ENCODE measurements at places on chromosomes 3 and 15.

DNA sequence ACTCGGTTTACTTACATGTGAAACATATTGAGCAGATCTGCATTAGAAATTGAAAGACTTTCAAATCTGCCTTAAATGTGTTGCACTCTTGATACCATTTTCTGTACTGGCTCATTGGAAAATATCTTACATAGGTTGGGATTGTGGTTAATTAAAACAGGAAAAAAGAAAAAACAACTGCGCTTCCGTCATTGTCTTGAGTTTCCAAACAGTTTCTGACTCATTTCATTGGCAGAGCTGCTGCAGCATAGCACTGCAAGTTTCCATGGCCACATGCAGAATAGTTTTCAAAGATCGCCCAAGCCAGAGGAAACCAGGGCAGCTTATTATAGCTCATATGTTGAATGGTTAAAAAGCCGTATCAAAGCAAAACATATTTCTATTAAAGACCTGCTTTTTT, 446.6 kb upstream of the BCHE start:
- no peak for DNase-seq

- peak; percentile 82 for DNase-seq
Measured at GRCh38 chr3:50337175-50337861, 3.3 kb downstream of the RASSF1 start.

GRCh38 chr3:104604326-104605010, 762.2 kb upstream of the ALCAM start:
- DNase-seq: no peak

GRCh38 chr3:10188804-10189556, 24.3 kb downstream of the IRAK2 start:
- DNase-seq: no peak

- peak; percentile 24 for DNase-seq
Measured at GRCh38 chr15:79184465-79184892, 93.9 kb upstream of the RASGRF1 start.

- no peak for DNase-seq
Measured at GRCh38 chr3:38725726-38726419, 76.4 kb upstream of the SCN5A start.

DNA sequence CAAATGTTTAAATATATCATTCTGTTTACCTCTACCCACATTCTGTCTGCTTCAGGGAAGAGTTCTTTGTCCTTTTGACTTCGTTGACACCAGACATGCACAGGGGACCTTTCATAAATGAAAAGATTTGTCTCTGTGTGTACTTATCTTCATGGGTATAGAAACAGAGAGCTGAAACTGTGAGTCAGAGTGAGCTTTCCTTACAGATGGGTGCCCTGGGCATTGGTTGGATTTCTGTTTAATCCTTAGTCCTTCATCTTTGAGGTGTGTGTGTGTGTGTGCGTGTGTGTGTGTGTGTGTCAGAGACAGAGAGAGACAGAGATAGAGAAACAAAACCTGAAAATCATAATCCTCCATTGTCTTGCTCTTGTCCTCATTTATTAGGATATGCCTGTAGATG, 517.4 kb downstream of the TUSC7 start:
- DNase-seq: no peak

DNA sequence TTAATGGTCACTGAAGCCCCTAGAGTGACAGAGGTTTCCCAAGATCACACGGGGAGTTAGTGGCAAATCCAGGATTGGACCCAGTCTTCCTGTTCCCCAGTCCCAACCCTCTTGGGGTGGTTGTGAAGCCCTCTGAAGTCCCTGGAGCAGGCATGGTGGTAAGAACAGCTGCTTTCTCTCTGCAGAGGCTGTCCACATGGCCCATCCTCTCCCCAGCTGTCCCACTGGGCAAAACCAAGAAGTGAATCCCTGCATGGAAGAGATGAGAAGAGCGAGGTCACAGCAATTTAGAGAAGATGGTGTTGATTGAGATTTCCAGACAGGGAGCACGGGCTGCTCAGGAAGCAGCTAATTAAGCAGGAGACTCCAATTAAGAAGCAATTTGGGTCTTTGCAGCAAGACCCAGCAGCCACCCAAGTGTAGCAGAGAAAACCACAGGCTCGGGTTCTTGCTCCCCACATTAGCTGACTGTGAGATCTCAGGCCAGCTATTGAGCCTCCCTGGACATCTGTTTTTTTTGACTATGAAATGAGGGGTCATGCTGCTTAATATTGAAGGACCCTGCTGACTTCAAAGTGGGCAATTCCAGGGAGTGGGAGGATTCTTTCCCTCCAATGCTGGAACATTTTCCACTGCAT, 14.8 kb upstream of the HDAC11 start:
- DNase-seq: no peak

DNA sequence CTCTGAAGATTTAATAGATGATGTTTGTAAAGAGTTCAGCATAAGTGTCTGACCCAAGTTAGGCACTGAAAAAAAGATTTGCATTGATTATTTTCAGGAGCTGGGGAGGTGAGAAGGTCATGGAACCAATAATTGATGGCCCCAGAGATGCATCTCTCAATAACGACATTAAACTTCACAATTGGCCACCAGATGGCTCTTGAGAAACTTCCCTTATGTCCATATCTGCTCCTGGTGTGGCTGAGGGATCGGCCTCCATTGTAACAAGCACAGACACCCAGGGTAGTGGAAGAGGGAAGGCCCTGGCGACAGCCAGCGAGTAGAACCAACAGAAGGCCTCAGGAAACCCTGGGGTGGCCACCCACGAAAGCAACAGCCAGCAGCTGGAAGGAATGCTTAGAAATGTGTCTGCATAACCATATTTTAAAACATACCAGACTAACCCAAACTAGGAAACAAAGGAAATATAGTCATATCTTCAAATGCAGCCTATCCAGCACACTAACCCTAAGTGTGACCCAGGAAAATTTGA, 536.7 kb downstream of the SOX2 start:
- DNase-seq: no peak

DNA sequence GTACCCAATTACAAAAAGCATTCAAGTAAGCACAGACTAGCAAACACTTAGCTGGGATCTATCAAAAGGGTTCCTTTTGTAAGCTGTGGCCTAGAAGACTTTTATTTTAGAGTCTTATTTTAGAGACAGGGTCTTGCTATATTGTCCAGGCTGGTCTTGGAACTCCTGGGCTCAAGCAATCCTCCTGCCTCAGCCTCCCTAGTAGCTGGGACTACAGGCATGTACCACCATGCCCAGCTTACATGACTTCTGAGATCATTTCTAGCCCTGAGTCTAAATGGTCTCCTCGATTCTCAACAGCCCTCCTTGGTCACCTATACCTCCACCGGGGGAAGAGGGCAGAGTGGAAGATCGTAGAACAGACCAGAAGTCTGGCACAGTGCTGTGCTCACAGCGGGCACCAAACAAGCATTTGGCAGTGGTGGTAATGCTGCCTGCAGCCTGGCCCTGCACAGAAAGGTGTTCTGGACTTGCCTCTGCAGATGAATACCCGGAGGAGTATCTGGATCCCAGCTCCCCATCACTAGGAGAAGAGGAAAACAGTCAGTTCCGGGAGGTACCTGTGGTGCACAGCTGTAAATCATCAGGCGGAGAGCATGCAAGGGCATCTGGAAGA, 2.4 kb downstream of the FAM219B start:
- no peak for DNase-seq

GRCh38 chr15:32819448-32819847, 101.6 kb downstream of the GREM1 start:
- no peak for DNase-seq

- DNase-seq: no peak
Measured at GRCh38 chr3:29789686-29790085, 508.8 kb downstream of the RBMS3 start.

DNA sequence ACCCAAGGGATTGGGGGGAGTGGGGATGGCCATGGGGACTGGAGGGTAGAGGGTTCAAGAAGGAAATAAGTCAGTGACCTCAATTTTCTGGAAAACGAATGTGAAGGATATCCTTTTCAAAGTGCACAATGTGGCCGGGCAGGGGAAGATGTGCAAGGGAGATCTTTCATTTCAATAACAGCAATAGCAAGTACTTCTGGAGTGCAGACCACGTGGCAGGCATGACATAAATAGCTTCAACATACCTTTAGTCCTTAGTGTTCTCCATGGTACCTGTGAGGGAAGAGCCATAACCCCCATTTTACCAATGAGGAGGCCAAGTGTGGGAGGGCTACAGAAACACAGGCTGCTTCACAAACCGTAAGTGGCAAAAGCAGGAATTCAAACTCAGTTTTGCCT, 138.7 kb downstream of the FOXP1 start:
- DNase-seq: no peak

GRCh38 chr3:64995857-64996551, 308.2 kb upstream of the ADAMTS9 start:
- DNase-seq: no peak

DNA sequence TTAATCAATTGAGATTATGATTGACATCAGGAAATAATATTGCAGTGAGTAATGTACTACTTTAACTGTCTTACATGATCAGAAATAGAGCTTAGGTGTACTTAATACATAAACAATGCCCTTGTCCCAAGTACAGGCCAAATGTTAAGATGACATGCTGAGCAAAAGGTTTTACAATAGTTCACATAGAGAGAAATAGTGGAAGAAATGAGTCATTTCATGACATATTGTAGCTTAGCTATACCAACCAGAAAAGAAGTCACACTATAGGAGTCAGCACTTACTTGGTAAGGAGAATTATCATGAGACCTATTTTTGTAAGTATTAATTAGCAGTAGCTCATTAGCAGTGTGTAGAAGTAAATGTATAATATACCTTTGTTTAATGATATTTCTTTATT, 96.4 kb upstream of the NANOGP8 start:
- no peak for DNase-seq

DNA sequence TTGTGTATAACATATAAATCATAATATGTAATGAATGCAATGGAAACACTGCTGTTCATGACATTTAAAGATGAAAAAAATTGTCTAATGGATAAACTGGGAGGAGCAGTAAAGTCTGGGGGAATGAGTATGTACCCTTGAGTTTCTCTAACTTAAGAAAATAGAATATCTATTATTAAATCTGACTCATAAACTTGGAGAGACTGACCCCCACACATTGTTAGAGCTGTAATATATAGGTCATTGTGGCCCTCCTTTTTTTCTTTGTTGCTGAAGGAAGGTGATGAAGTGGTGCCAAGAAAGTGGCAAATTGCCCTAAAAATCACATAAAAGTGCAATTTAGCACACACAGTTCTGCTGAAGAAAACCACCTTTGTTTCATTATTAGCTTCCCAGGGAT, 389.8 kb upstream of the RARB start:
- DNase-seq: no peak

DNA sequence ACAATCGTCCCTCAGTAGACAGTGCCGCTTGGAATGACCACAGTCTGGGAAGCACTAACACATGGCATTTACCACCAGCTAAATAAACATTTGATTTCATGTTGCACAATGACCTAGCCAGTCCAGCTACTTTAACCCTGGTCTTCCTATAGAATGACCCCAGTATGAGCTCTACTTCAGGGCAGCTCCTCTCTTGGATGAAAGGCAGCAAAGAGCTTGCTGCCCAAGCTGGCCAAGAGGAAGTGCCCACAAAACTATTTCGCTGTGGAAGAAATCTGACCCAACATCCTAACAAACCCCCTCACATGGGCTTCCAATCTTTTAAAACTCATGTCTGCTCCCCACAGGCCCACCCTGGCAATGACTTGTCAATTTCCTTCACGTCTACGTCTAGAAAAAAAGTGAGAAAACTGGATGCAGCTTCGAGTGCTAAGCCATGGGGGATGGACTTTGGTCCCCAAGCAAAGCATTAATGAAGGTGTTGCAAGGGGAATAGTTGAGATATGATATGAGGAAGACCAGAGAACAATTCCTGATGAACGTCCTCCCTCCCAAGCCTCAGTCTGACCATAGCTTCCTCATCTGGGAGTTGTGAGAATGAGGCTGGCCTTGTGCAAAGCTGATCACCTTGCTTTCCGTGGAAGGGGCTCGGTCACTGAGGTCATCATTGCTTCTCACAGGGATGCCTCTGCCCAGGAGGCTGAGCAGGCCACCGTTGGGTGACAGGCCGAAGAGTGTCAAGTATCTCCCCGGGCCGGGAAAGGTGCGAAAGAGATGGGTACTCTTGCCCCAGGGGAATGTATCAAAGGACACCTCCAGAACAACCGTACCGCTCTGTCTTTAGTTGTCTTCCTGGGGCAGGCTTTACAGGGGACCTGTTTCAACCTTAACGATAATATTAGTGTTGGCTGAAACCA, 964 bp downstream of the SLC25A20 start:
- no peak for DNase-seq

- DNase-seq: no peak
Measured at GRCh38 chr3:110902453-110903085, 169.0 kb upstream of the NECTIN3 start.

- DNase-seq: no peak
Measured at GRCh38 chr3:47664519-47664918, 85.9 kb upstream of the CSPG5 start.

DNA sequence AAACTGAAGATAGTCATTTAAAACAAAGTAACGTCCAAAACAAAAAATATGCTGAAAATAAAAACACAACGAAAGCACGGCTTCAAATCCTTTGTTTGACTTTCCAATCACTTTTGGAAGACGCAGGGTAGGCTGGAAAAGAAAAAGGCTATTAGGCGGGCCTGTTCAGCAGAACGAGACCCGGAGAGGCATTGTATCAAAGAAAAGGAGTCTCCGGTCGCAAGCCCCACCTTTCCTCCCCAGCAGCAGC, 691 bp downstream of the SENP7 start:
- no peak for DNase-seq

- DNase-seq: no peak
Measured at GRCh38 chr15:43913026-43913780, 86.4 kb downstream of the WDR76 start.

DNA sequence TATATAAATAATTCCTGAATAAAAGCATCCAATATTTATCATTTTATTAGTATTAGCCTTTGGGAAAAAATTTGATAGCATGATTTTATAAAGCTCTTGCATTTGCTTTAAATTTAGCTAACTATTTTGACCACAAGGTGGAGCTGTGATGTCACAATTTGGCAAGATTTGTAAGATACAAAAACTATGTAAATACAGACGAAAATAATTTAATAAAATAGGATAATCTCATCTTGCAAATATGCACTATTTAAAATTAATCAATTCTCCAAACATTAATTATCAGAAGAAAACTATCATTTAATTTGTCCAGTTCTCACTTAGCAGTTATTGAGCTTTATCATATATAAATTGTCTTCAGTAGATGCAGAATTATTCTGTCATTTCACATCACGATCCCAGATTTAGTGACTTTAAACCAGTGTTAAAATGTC, 95.4 kb downstream of the PLOD2 start:
- DNase-seq: no peak

GRCh38 chr15:83694015-83694414, 40.1 kb downstream of the ADAMTSL3 start:
- DNase-seq: no peak

DNA sequence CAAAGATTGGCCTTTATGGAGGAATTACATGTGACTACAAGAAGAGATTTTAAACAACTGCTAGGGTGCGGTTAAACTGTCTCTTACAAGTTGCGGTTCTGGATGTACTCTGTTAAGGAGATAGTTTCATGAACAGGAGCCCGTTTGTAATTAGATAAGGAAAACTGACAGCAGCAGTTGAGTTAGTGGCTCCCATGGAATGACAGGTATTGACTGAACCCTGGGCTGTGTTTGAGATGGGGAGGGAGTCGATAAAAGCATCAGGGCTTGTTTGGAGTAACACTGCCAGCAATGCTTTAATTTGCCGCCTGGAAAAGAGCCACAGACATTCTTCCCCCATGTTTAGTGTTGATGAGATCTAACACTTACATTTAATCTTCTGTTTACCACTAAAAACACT, 139.9 kb downstream of the ROBO2 start:
- DNase-seq: no peak

- no peak for DNase-seq
Measured at GRCh38 chr3:193922034-193922774, 213.7 kb upstream of the HES1 start.

GRCh38 chr15:82919231-82919886, 33.2 kb downstream of the HOMER2 start:
- DNase-seq: no peak

Measured in stimulated activated CD8-positive, alpha-beta memory T cell treated with anti-CD3 and anti-CD28 coated beads, Interleukin-7, amount 100 ng/mL, for 1 hour (primary cell).